ENCODE measurements at places on chromosomes 16 and 17. TPM values are rescaled to one million over a fixed set of nuclear protein-coding genes. Genes with fewer than 3 reads are reported as not detected.

Gene CNTNAP4
- 3.5 TPM for total RNA-seq

DNA sequence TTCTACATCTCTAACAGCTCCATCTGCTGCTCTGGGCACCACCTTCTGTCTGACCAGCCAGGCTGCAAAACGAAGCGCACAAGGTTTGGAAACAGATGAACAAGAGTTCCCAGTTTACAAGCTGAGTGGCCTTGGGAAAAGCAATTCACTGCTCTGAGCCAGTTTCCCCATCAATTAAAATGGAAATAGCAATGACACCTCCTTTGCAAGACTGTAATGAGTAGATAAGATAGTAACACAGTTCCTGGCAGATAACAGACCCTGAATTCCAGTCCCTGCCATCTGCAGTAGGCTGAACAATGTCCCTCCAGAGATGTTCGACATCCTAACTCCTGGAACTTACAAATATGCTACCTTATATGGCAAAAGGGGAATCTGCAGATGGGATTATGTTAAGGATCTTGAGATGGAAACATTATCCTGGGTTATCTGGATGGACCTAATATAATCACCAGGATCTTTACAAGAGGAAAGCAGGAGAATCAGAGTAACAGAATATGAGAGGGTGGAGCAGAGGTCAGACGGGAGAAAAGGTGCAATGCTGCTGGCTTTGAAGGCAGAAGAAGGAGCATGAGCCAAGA, 27.9 kb downstream of the CPPED1 start:
- no peaks in the 10 kb centered on the region for H3K36me3 ChIP-seq
- peaks cover 4% of the 10 kb centered on the region for H3K4me1 ChIP-seq
- peak; percentile 38 for DNase-seq

GRCh38 chr16:85994492-85995490, 95.8 kb downstream of the IRF8 start:
- H3K27me3 ChIP-seq, result no peaks in the 10 kb centered on the region
- H3K4me1 ChIP-seq, result peaks cover 5% of the 10 kb centered on the region
- H3K27ac ChIP-seq, result no peak overlapping the region

Gene LRRC46
- 18.4 TPM for total RNA-seq

DNA sequence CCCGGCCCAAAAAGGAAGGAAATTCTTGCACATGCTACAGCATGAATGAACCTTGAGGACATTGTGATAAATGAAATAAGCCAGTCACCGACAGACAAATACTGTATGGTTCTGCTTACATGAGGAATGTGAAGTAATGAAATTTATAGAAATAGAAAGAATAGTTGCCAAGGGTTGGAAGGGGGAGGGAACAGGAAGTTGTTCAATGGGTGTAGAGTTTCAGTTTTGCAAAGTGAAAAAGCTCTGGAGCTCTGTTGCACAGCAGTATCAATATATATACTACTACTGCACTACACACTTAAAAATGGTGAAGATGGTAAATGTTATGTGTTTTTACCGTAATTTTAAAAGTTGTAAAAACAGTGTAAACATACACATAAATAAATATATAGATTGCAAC, 43.7 kb downstream of the PKD1L3 start:
- no peaks in the 10 kb centered on the region for H3K4me1 ChIP-seq
- H3K36me3 ChIP-seq, result no peaks in the 10 kb centered on the region
- H3K27ac ChIP-seq, result no peak overlapping the region
- H3K4me3 ChIP-seq, result no peak overlapping the region
- DNase-seq, result no peak

DNA sequence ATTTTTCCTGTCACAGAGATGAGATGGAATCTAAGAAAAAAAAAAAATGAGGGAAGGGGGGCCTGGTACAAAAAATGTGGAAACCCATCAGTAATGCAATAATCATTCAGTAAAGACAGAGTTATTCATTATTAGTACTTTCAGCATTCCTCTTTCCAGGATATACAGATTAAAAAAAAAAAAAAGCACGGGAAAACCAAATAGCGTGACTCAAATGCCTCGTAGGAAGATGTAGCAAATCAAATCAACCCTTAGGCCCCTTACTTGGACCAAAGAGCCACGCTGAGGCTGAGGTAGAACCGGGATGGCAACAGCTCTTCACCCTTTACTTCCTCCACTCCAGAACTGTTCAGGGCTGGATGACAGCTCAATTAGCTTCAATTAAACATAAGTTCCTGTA, 52.5 kb downstream of the SMG6 start:
- DNase-seq, result no peak
- H3K36me3 ChIP-seq, result no peaks in the 10 kb centered on the region
- no peak overlapping the region for H3K27ac ChIP-seq
- H3K4me1 ChIP-seq, result no peaks in the 10 kb centered on the region
- no peaks in the 10 kb centered on the region for H3K27me3 ChIP-seq

DNA sequence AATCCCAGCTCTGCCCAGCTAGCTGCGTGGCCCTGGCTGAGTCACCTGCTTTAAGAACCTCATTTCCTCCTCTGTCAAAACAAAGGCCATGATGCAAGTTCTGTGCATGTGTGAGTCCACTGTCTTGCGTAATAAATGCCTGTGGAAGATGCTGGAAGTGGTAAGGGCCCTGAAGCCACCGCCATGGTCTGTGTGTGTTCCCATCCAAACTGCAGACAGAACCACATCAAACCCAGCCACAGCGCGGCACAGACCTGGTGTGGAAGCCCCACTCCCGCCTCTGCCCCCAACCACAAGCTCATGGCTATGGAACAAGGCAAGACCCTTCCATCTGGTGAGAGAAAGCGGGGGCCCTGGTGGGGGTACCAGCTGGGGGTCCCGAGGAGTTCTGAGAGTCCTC, 26.0 kb downstream of the NECAB2 start:
- H3K4me1 ChIP-seq, result no peaks in the 10 kb centered on the region
- H3K36me3 ChIP-seq, result no peaks in the 10 kb centered on the region
- no peak overlapping the region for H3K27ac ChIP-seq
- DNase-seq, result no peak
- H3K27me3 ChIP-seq, result no peaks in the 10 kb centered on the region

DNA sequence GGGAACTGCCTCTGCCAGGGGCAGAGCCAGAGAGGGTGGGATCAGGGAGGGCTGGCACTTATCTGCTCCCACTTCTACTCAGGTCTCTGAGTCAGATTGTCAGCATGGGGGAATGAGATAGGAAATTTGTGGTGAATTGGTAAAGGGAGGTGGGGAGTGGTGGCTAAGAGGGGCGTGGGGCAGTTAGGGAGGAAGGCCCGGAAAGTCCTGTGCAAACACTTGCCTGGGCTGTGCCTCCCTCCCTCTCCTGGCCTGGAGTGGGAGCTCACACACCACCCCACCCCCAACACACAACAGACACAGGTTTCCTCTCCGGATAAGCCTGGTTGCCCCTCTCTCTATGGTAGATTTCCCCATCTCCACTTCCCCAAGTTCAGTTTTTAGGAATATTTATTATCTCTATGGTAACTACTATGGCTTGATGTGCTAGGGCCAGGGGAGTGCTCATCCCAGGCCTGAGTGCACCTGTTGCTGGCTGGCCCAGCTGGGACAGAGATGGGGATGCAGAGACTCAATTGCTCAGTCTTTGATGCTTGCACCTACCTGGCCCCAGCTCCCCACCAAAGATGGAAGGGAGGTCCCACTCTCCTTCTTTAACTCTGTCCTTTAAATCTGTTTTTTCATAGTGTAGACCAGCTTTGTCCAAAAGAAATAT, 2.7 kb downstream of the SPNS2 start:
- H3K4me1 ChIP-seq, result peaks cover 7% of the 10 kb centered on the region
- no peaks in the 10 kb centered on the region for H3K27me3 ChIP-seq
- no peak overlapping the region for H3K4me3 ChIP-seq
- no peak overlapping the region for H3K27ac ChIP-seq

DNA sequence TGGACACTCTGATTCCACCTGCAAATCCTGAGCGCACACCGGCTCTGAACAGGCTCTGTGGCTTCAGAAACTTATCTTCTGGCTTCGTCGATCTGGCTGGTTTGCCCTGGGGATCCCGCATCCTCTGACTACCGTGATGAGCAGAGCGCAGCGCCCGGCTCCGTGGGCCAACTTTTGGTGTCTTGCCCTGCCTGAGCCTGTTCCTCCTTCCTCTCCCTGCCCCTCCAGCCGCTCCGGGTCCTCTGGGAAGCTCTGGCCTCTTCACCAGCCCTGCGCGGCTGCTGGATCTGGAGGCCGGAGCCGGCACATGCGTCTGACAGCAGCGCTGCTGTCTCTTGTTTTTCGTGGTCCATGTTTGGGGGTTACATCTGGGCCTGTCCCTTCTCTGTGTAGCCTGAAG, 65.6 kb downstream of the JPH3 start:
- H3K27me3 ChIP-seq, result no peaks in the 10 kb centered on the region
- no peak for DNase-seq
- no peaks in the 10 kb centered on the region for H3K4me1 ChIP-seq
- no peaks in the 10 kb centered on the region for H3K36me3 ChIP-seq

Gene MMP2
- total RNA-seq, result 111 TPM

Gene HBA2
- total RNA-seq, result 7.1 TPM

Gene FA2H
- 3.0 TPM for total RNA-seq

- no peaks in the 10 kb centered on the region for H3K36me3 ChIP-seq
- H3K4me1 ChIP-seq, result no peaks in the 10 kb centered on the region
- no peak overlapping the region for H3K27ac ChIP-seq
- no peaks in the 10 kb centered on the region for H3K27me3 ChIP-seq
- no peak for DNase-seq
Observed at GRCh38 chr17:61668486-61668885, 77.5 kb upstream of the NACA2 start.

Gene LRRC75A
- 47.9 TPM for total RNA-seq

Gene C16orf92
- 12.4 TPM for total RNA-seq

Gene MIEF2
- 28.5 TPM for total RNA-seq

GRCh38 chr17:35291802-35292201, 48.9 kb downstream of the SLFN5 start:
- no peak for DNase-seq
- no peaks in the 10 kb centered on the region for H3K27me3 ChIP-seq
- H3K4me1 ChIP-seq, result no peaks in the 10 kb centered on the region
- no peaks in the 10 kb centered on the region for H3K36me3 ChIP-seq

GRCh38 chr16:84175350-84176081, 11.3 kb downstream of the TAF1C start:
- peaks cover 28% of the 10 kb centered on the region for H3K4me1 ChIP-seq
- no peaks in the 10 kb centered on the region for H3K36me3 ChIP-seq
- H3K27me3 ChIP-seq, result no peaks in the 10 kb centered on the region
- H3K4me3 ChIP-seq, result no peak overlapping the region
- H3K27ac ChIP-seq, result peak overlapping the region; percentile 73
- DNase-seq, result peak; percentile 70

GRCh38 chr17:39080421-39081078, 70.9 kb downstream of the PLXDC1 start:
- H3K4me1 ChIP-seq, result peaks cover 7% of the 10 kb centered on the region
- no peaks in the 10 kb centered on the region for H3K36me3 ChIP-seq
- H3K4me3 ChIP-seq, result no peak overlapping the region

GRCh38 chr16:52781005-52781630, 234.2 kb upstream of the TOX3 start:
- no peaks in the 10 kb centered on the region for H3K4me1 ChIP-seq
- no peaks in the 10 kb centered on the region for H3K36me3 ChIP-seq
- no peak for DNase-seq
- H3K4me3 ChIP-seq, result no peak overlapping the region
- H3K27ac ChIP-seq, result no peak overlapping the region

DNA sequence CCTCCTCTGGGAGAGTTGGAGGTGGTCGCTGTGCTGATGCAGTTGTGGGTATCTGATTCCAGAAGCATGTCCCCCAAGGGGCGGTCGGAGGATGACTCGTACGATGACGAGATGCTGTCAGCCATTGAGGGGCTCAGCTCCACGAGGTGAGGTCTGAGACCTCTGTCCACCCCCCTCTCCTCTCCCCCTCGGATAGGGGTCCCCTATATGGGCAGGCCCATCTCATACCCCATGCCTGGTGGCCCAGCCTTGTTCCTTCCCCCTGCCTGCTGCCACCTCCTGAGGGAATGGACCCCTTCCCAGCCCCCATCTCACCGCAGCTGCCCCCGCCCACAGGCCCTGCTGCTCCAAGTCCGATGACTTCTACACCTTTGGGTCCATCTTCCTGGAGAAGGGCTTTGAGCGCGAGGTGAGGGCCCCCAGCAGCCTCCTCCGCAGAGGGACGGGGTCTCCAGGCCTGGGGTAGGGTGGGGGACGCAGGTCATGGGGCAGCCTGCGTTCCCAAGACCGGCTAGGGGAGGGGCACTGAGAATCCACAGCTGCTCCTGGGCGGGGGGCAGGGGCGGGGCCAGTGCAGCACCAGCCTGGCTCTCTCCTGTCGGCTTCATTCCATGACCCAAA, 39.2 kb downstream of the ADCY7 start:
- no peaks in the 10 kb centered on the region for H3K36me3 ChIP-seq
- no peak overlapping the region for H3K27ac ChIP-seq
- no peak overlapping the region for H3K4me3 ChIP-seq
- DNase-seq, result no peak
- H3K4me1 ChIP-seq, result peaks cover 17% of the 10 kb centered on the region
